ENCODE measurements at places on chromosomes 13 and 19.

- DNase-seq = no peak
Measured at GRCh38 chr19:40465025-40465556, 454 bp downstream of the BLVRB start.

DNA sequence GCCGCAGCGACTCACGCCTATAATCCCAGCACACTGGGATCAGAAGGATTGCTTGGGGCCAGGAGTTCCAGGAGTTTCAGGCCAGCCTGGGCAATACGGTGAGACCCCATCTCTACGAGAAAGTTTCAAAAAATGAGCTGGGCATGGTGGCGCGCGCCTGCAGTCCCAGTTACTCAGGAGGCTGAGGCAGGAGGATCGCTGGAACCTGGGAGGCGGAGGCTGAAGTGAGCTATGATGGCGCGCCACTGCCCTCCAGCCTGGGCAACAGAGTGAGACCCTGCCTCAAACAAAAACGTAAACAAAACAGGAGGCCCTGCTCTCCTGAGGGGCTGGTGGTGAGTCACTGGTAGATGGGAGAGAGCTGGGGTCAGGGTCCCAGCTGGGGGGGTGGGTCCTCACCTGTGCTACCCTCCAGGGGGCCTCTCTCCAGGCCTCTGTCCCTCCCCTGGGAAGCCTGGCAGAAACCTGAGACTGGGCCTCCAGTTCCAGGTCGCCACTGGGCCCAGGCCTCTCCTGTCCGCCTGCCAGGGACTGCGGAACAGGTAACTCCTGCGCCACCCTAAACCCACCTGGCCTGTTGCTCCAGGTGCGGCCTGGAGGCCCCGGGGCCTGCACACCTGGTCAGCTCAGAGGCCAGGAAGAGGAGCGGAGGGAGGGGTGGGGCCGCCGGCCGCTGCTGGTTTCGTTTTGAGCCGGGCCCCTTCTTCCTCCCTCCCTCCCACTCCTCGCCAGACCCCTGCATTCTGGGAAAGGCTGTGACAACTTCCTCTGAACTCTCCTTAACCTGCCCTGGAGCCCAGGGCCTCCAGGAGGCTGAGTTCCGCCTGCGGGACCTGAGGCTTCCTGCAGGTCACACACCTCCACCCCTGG, 17.2 kb upstream of the ZBTB7A start:
- DNase-seq = peak; percentile 76

DNA sequence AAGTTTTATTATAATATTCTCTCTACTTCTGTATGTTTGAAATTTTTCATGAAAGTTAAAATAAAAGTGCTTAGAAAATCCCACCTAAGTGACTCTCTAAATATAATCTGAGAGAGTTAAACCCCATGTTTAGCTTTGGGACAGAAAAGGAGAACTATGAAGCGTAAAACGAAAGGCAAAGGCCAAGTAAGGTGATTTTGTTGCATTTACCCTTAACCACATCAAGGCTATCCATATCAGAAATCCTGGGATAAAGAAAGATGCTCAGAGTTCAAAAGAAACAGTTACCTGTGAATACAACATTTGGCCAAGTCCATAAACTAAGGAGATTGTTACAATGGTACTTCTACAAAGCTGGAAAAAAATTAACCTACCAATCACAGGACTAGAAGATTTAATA, 31.3 kb downstream of the UBL3 start:
- no peak for DNase-seq

- DNase-seq = no peak
Measured at GRCh38 chr13:77580748-77581147, 45.2 kb downstream of the SCEL start.

DNA sequence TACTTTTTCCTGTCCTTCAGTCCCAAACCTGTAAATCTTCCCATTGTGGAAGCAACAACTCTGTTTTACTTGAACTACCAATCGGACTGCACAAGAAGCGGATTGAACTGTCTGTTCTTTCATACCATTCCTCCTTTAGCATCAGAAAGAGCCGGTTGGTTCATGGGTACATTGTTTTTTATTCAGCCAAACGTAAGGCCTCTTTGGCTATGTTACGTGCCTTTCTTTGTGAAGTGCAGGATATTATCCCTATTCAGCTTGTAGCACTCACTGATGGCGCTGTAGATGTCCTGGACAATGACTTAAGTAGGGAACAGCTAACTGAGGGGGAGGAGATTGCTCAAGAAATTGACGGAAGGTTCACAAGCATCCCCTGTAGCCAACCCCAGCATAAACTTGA, 60.3 kb downstream of the ARHGAP35 start:
- no peak for DNase-seq

- peak; percentile 99 for DNase-seq
Measured at GRCh38 chr19:15379083-15379998, at the start of gene AKAP8. AKAP8 (minus strand) TSS chr19:15379787; CDS start chr19:15379731, 56 bp downstream.

GRCh38 chr13:77702366-77702765, 4.9 kb downstream of the SLAIN1 start:
- DNase-seq = no peak

GRCh38 chr19:56538761-56539263, at the start of gene ZFP28:
ZFP28 (plus strand) TSS chr19:56538948; CDS start chr19:56539019, 71 bp downstream.
- DNase-seq = no peak

DNA sequence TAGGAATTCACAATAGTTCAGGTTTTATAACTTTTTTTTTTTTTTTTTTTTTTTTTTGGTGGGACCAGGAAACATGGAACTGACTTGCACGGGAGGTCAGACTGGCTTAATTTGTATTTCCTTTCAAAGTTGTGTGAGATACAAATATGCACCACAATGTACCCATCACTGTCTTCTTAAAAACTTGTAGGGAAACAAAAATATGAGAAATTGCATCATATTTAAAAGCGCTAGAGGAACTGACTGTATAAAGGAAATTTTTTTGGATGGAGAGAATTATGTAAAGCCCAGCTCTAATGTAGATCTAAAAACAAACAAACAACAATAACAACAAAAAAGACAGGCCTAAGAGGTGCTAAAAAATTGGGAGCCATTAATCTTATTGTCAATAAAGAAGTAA, 246.5 kb downstream of the DCT start:
- no peak for DNase-seq

DNA sequence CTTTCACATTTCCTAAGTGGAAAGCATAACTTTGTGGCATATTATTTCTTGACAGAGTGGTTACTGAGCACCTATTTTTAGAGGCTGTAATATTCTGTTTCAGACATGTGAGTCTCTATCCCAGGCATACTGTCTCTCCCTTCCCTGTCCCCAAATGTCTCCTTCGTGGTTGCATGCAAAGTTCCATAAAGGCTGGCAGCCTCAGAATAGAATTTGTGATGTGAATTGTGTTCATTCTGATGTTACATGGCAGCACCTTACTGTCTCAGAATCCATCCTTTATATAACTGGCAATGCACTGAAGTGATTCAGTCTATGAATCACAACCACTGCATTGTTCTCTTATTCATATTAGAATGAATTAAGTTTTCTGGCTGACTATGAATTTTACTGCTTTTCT, 89.0 kb upstream of the SLC7A1 start:
- no peak for DNase-seq

- no peak for DNase-seq
Measured at GRCh38 chr13:94920578-94920977, 208.2 kb upstream of the SOX21 start.

- no peak for DNase-seq
Measured at GRCh38 chr13:53408847-53409568, 380.4 kb downstream of the OLFM4 start.

GRCh38 chr19:4861147-4861546, 6.3 kb downstream of the PLIN3 start:
- DNase-seq = no peak

- no peak for DNase-seq
Measured at GRCh38 chr13:34419755-34420154, 522.3 kb upstream of the NBEA start.

All from left forelimb (tissue), 1 donor.